ENCODE measurements at places on chromosomes 4 and X. TPM values are rescaled to one million over a fixed set of nuclear protein-coding genes. Genes with fewer than 3 reads are reported as not detected.

- DNase-seq = no peak
Observed at GRCh38 chrX:72304877-72305276, 837 bp downstream of the CITED1 start.

DNA sequence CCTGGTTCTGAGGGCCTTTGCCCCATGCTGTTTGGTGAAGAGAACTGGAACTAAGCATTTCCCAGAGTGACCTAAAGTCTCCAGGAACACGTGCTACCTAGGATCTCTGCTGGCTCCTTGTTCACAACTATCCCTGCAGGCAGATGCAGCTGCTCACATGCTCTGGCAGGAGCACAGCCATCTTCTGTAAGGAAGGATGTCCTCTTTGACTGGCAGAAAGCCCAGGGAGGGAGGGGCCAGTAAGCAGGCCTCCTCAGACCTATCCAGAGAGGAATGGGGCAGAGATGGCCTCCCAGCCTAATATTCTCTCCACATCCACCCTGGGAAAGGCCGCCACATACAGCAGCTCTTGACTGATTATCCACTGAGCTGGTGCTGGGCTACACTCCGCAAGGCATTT, 142.8 kb upstream of the EOLA2 start:
- DNase-seq = no peak

DNA sequence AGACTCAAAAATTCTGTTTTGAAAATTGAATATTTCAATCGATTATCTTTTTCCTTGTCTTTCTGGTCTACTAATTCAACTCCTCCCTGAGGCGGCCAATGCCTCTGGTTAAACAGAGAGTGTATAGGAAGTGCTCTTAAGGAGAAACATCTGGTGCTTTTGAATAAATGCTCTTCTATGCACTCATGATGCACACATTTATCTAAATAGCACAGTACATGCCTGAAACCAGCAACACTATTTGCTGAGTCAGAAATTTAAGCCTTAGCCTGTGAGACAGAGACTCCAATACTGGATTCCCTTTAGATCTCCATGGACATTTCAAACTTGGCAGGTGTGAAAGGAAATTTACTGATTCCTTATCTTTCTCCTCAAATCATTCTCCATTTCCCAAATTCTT, 118.6 kb downstream of the SLIT2 start:
- no peak for DNase-seq

CXCL9 gene
- 1.2 TPM for total RNA-seq

BTK gene
- total RNA-seq = 7.8 TPM

GRCh38 chr4:164192844-164193243, 561.1 kb upstream of the SMIM31 start:
- DNase-seq = no peak

DNA sequence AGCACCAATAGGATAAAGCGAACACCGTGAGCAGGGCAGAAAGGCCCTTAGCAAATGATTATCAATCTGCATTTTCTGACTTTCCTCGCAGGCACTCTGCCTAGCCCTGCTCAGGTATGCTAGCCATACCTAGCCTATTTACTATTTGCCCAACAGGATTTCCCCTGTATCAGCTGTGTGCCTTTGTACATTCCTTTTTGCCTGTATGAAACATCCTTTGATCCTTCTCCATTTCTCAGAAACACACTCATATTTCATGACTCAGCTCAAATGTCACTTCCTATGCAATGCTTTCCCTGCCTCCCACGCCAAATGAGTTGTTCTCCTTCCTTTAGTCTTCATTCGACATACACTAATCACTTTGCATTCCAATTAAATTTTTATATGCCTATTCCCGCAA, 37.2 kb downstream of the PCDH7 start:
- no peak for DNase-seq

PF4V1 gene
- 0.88 TPM for total RNA-seq

GRCh38 chr4:184477201-184477999, 3.0 kb upstream of the IRF2 start:
- DNase-seq = no peak

GRCh38 chr4:122469457-122469856, 12.9 kb upstream of the IL2 start:
- no peak for DNase-seq

- no peak for DNase-seq
Observed at GRCh38 chr4:156662921-156663320, 308.7 kb downstream of the PDGFC start.

GRCh38 chrX:8364369-8365141, 100.1 kb upstream of the VCX3B start:
- no peak for DNase-seq

DNA sequence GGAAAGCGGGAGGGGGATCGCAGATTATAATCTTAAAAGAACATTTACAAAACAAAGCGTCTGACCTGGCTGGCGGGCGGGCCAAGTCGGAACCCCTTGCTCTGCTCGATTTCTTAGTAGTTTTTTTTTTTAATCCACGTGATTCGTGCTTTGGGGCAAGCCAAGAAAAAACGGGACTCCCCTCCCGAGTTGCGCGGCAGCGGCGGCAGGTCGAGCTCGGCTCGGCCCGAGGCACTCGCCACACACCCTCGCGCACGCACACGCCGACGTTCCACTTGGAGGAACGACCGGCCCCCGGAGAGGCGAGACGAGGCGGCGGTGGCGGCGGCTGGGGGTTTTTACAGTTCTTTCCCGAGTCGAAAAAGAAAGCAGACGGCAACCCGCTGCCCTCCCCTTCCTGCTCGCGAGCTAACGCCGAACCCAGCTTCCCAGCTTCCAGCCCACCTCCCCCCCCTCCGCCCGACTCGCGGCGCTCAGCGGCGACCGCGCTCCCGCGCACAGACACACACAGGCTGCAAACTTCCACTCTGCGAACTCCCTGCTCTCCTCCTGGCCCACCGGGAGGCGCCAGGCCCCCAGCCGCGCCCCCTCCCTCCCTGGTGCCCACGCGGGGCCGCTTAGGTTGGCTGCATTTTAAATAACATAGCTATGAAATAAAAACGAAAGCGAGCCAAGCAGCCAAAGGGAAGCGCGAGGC, 1.2 kb downstream of the BCOR start:
- peak; percentile 84 for DNase-seq

TMEM144 gene
- 14.1 TPM for total RNA-seq

DNA sequence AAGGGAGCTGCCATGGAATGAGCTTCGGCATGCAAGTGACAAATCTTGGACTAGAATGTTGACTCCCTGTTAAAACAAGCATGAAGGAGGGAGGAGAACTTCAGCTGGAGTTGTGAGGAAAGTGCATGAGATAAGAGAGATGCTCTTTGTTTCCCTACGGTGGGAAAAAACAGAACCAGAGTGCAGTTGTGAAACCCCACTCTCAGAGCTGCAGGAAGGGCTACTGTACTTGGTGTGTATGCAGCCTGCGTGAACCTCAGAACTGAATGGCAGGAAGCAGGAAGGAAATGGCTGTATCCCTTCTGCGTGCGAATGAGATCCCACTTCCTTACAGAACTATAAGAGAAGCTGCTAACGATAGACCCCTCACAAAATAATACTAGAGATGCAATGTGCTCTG, 57.2 kb downstream of the EGF start:
- no peak for DNase-seq

- DNase-seq = no peak
Observed at GRCh38 chr4:140893939-140894338, 137.8 kb upstream of the TBC1D9 start.

DNA sequence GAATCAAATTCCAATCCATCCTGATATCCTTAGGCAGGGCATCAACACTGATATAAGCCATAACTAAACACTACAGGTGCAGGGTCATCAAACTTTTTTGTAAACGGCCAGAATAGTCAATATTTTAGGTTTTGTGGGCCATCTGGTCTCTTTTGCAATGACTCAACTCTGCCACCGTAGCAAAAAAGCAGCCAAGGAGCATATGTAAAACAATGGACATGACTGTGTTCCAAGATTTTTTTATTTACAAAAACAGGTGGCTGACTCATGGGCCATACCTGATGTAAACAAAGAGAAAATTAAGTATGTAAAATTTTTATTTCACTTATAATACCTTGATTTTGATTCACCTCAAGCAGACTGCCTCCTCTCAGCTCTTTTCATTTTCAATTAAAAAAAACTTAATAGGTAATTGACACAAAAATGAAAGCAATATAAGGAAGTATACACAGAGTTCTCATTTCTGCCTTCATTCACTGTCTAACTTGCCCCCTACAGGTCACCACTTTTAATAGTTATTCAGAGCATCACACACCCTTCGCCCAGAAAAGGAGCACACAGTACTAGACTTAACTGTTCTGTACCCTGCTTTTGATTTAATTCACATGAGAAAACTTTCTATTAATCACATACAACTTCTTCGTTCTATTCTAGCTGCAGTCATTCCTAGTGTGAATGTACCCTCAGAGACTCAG, 35.3 kb upstream of the GPM6B start:
- no peak for DNase-seq

- no peak for DNase-seq
Observed at GRCh38 chrX:134173541-134174272, 63.3 kb upstream of the CCDC160 start.

OTC gene
- total RNA-seq = 1.4 TPM

DNA sequence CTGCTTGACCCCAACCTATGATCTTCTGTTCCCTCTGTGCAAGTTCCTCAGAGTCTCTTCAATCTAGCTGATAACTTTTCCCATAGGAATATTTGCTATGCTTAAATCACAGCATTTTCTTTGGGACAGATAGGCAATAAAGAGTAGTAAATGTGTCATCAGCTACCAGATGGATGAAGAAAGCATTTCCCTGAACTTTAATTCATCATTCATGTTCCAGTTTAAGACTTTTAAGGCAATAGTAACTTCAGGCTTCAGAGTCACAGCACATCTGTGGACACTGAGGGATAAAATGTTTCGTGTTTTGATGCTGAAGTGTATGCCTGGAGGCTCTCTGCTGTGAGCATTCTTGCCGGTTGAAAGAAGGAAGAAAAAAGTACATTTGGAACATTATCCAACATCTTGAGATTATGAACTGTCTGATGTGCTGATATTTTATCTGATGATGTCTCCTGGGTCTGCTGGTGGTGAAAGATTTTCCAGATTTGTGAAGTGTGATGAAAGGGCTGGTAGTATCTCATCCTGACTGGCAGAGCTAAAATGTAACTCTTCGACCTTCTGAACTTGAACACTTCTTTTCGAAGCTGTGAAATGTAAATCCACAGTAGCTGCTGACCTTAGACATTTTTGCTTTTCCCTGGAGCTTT, 133.7 kb downstream of the DCLK2 start:
- no peak for DNase-seq

PDCL2 gene
- total RNA-seq = not detected

- no peak for DNase-seq
Observed at GRCh38 chr4:121514443-121514842, 133.6 kb upstream of the QRFPR start.

LIMCH1 gene
- 191 TPM for total RNA-seq

DNA sequence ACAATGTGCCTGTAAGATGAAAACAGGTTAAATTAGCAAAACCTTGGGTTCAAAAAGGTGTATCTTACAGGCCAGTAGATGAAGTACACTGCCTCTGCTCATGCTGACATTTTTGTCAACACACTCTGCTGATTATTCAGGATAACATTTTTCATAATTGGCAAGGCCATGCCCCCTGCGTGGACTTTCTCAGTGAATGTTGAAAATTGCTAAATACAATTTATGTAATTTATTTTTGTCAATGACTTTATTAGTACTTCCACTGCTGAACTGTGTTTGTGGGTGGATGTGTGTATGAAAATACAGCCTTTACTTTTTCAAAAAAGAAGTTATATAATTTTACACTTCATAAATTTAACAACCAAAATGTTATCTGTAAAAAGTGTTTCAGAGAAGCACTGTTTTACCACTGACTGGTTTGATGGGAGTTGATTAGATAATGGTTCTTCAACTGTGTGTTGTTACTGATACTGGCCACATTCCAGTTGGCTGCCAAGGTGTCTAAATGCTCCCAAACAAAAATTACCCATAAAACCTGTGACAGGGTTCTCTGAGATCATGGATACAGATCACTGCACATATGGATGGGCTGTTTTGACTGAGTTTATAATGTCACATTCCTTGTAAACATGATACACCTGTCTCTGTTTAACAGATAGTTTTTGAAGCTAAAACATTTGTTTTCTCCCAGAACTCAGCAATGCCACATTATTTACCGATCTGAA, 151.9 kb upstream of the SLC7A11 start:
- no peak for DNase-seq

MSX1 gene
- 14.5 TPM for total RNA-seq

- DNase-seq = no peak
Observed at GRCh38 chrX:18992829-18993228, 8.9 kb upstream of the PHKA2 start.

GRCh38 chr4:165827018-165827417, 46.0 kb upstream of the TLL1 start:
- DNase-seq = no peak

GRCh38 chrX:52346174-52347165, 22.4 kb upstream of the XAGE2 start:
- DNase-seq = no peak

DNA sequence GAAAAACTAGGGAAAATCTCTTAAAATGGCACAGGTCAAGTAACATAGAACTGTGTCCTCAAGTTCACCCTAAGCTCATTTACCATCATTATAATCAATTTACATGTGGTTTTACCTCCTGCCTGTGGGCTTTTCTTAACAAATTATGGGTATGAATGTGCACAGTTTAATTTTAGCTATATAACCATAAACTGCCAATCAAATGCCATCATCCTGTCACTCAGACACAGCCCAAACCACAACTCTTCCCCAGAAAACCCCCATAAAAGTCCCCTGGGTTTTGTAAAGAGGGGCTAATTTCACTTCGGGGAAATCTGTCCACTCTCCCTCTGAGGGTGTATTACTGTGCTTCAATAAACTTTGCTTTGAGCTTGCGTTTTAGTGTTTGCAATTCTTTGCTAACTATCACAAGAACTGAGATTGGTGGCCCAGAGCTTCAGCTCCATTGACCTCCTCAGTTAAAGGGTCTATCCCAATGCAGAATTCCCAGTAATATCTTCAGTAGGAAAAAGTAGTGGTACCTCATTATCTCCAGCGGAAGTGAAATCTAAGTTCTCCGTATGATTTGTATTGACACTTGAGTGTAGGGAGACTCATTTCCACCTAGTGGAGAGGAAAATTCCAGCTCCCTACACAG, 394.6 kb downstream of the SPOCK3 start:
- no peak for DNase-seq

DNA sequence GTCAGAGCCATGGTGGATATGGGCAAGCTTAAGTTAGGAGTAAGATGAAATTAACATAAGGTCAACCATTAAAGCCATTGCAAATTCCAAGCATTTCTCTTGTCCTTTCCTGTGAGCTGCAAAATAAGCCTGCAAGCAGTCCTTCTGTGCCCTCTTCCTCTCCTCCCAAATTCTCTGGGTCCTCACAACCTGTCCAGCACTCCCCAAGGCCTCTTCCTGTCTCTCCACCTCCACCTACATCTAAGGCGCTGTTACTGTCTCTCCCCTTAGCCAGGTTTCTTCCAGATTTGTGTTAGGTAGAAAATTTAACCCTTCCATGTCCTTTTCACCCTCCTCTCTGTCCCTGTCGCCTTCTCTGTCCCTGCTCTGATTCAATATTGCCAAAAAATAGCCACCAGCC, 22.2 kb downstream of the ETDC start:
- DNase-seq = no peak

DNA sequence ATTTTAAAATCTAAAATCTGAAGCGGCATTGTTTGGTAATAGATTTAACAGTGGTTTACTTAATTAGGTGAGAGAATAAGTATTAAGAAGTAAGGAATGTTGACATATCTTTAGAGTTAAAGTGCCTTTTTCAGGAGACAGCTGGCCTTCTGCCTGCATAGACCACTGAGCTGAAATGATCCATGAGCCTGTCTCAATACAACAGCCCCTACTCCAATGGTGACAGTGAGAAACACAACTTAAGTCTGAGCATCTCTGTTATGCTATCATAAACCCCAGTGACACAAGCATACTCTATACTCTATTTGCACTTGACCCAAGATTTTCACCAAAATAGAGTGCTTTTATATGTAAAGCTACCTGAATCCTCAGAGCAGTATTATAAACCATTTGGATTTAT, 137.9 kb downstream of the GRIA2 start:
- DNase-seq = no peak
